ENCODE measurements at places on chromosomes 12 and 14.

DNA sequence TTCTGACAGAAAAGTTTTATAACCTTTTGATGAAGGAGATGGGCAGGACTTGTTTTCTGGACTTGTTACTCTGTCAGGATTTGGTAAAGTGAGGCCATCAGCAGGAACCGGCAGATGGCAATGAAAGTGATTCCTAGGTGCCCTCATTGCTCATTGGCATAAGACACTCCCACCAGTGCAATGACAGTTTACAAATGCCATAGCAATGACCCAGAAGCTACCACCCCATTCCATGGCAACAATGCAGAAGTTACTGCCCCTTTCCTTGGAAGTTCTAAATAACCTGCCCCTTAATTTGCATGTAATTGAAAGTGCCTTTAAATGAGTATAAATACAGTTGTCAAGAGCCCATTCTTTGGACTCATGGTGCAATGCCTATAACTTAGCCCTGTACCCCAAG lies 222.6 kb downstream of the CEP128 start:
- no peak for DNase-seq

- DNase-seq: no peak
Measured at GRCh38 chr14:61516118-61516743, 179.1 kb upstream of the HIF1A start.

- no peak for DNase-seq
Measured at GRCh38 chr12:94753036-94753679, 102.8 kb upstream of the TMCC3 start.

DNA sequence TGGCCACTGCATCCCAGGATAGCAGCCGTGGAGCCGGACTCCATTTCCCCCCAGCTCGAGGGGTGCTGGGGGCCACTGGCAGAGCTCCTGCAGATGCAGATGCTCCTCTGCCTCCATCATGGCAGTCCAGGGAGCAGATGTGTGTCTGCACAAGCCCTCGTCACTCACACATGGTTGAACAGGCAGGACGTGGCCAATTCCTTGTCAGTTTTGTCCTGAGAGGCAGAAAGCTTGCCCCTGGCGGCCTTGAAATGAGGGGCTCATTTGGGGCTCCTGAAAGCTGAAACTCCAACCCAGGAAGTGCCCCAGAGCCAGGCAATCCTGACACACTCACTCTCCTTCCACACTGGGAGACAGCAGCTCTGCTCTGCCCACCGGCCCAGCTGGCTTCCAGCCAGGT lies 100.9 kb upstream of the C14orf180 start:
- DNase-seq: no peak

DNA sequence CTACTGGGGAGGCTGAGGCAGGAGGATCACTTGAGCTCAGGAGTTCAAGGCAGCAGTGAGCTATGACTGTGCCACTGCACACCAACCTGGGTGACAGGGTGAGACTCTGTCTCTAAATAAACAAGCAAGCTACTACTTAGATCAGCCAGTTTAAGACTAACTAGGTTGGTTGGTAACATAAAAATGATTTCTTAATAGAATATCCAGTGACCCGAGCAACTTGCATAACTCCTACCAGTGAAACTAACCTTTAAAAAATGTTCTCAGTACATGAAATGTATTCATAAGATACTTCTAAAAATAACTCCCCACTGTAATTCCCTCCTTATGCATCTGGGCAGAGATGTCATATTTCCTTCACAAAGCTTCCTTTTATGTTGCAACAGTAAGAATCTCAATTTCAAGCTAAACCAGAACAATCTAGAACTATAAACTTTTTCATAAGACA lies 15.9 kb downstream of the TAOK3 start:
- DNase-seq: no peak

GRCh38 chr12:11829764-11830194 lies 180.3 kb downstream of the ETV6 start:
- no peak for DNase-seq

DNA sequence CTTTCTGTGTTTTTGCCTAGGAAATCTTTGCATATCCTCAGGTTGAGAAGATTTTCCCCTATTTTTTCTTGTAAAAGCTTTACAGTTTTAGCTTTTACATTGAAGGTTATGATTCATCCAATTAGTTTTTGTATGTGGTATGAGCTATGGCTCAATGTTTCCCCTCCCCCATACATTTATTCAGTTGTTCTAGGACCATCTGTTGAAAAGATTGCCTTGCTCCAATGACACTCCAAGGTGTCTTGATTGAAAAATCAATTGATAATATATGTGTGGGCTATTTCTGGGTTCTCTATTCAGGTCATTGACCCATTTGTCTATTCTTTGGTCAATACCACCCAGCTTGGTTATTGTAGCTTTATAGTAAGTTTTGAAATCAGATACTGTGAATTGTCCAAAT lies 42.6 kb downstream of the LRTM2 start:
- DNase-seq: no peak

DNA sequence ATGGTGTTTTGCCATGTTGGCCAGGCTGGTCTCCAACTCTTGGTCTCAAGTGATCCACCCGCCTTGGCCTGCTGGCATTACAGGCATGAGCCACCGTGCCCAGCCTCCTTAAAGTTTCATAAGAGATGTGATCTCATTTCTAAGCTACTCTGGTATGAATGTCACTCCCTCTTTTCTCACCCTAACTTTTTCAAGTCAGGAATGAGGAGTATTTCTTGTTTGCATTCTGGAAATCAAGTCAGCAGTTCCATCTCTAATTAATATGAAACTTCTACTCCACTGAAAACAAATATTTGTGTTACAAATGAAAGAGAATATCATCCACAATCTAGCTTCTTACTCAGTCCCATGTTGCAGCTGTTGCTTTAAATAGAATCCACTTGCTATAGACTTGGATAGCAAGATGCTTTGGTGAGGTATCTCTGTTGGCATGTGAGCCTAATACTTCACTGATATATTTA lies 61.3 kb downstream of the ARF6 start:
- no peak for DNase-seq

GRCh38 chr12:70305794-70306193 lies 60.3 kb upstream of the KCNMB4 start:
- no peak for DNase-seq

DNA sequence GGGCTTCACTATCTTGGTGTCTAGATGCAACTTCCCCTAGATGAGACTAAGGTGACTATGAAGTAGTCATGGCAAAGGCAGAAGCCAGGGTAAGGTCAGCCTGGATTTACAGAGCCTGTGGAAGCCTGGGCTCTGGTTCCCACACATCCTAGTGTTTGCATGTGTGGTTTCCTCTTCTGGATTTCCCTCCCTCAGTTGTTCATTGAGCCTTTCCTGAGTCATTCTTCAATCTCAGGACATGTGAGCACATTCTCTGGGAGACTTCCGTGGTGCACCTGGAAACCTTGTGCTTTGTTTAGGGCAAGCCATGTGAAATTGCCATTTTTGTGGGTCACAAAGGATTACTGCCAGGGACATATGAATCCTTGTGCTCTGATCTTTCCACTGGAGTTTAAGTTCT lies 236.6 kb downstream of the C12orf75 start:
- DNase-seq: no peak

DNA sequence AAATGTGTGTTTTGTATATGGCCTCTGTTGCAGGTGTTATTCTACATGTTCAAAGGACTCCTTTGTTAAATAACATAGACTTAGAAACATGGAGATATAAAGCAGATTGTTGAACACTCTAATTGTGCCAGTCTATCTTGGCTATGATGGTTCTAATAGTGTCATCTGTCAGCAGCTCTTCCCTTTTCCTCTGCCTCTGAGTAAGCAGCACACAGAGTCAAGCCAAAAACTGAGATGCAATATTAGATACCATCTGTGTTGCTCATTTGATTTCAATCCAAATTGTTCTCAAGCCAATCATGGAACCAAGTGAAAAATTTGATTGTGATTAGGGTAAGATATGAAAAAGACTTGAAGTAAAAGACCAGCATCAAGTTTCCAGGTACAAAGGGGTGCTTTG lies 871.1 kb upstream of the MGAT4C start:
- DNase-seq: no peak

DNA sequence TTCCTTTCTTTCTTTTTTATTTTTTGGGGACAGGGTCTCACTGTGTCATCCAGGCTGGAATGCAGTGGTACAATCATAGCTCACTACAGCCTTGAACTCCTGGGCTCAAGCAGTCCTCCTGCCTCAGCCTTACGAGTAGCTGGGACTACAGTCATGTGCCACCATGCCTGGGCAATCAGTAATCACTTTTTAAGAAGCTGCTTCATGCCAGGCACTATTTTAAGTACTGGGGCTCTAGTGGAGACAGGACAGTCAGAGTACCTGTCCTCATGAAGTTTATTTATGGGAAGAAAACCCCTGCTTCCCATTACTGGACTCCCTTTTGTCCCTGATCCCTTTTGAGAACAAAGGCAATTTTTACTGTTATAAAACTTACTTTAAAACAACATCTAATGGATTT lies 124.0 kb upstream of the NPAS3 start:
- DNase-seq: no peak

DNA sequence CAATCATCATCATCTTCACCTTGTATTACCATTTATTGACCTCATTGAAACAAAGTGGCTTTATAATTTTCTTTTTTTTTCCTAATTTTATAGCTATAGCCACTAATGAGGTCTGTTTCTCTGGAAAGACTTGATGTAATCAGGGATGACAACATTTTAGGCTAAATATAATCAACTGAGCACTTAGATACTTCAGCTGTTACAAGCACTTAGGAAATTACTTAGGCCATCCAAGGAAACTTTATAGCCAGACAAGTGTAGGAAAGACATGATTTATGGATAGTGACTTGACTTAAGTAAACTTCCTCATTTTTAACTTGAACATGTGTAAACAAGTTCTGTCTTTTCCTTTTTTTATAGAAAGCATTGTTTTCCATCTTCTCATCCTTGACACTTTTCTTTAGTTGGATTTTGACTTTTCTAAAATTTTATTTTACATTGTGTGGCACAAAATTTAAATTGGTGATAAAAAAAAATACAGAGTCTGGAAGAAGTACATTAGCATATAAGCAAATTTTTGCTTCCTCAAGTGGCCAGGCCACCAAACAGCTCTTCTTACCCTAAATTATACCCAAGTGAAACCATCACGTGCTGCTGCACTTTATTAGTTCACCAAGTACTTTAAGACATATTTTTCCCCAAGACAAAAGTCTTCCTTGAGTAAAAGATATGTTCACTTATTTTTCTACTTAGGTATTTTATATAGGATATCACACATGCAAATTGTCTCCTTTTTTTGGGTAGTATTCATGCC lies 15.1 kb downstream of the CPNE8 start:
- DNase-seq: no peak

GRCh38 chr14:79318371-79318770 lies 892.9 kb downstream of the DIO2 start:
- no peak for DNase-seq

DNA sequence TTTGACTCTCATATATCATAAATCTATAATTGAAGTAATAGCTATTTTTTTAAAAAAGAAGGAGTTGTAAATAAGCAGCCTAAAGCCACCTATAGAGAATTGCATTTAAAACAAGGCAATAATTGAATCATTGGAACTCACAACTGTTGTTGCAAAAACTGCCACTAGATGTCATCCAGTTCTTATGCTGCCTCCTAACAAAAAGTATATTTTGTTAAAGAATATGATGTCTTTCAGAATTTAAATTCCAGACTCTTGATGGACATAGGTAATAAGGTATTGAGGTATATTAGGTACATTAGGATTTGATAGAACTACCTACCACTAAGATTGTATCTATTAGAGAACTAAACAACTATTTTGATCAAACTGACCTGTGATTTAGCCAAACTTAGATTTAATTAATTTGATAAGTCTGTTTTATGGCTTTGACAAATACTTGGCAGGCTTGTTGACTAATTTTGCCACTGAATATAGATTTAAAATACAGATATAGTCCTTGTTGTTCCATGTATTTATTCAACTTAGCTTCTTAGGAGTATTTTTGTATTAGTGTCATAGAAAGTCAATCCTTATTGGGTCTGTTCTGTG lies 401.4 kb downstream of the RPL10L start:
- peak; percentile 27 for DNase-seq

- DNase-seq: no peak
Measured at GRCh38 chr14:56903304-56903969, 93.2 kb upstream of the OTX2 start.

GRCh38 chr12:124466216-124467128 lies 100.9 kb downstream of the NCOR2 start:
- no peak for DNase-seq

DNA sequence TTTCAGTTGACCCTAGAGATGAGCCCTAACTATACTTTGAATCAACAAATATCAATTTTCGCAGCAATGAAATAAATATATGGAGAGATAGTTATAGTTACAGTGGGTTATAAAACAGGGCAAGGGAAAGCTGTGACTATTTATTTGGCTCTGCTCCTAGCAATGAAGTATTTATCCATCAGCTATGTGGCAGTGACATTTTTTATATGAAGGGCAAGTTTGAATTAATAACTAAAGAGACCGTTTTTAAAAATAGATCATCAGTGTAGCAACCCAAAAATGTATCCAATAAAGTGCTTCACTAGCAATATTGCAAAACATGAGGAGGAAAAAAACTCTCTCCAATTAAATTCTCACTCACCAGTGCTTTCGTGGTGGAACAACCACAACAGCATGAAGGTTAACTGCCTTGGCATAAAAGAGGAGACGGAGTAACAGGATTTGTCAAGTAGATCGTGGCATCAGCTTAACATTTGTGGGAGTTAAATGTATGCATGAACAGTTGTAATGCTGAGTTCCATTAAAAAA lies 58.1 kb upstream of the NUDT4 start:
- DNase-seq: no peak

GRCh38 chr12:15796493-15797141 lies 7.4 kb upstream of the EPS8 start:
- DNase-seq: peak; percentile 83

GRCh38 chr12:52280796-52281560 lies 6.5 kb downstream of the KRT86 start:
- peak; percentile 100 for DNase-seq

DNA sequence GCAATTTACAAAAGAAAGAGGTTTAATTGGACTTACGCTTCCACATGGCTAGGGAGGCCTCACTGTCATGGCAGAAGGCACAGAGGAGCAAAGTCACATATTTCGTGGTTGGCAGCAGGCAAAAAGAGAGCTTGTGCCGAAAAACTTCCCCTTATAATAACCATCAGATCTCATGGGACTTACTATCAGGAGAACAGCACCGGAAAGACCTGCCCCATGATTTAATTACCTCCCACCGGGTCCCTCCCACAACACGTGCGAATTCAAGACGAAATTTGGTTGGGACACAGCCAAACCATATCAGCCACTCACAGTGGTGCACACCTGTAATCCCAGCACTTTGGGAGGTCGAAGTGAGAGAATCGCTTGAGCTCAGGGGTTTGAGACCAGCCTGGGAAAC lies 68.5 kb downstream of the FBXL14 start:
- no peak for DNase-seq

DNA sequence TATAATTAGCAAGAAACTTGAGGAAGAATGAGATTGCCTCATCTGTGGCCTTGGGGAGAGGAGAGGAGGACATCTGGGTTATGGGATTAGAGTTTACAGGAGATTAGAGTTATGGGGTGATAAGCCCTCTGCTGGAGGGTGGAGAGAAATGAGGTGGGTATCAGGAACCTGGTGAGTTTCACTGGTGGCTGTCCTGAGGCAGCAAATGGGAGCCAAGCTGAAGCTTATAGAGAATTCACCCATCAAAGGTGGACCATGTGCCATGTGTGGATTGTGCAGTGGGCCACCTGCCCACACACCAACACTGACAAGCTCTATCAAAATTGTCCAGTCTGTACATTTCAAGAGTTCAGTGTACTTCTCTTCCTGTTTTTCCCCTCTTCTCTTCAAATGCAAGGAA lies 135.3 kb downstream of the AEBP2 start:
- no peak for DNase-seq

All from ACHN (cell line).